IPS DF 6.9 (cell line): ENCODE measurements at places on chromosomes 6 and 20.

GRCh38 chr20:6709910-6710595 is 57.4 kb upstream of the BMP2 start:
- no peak overlapping the region for H3K4me3 ChIP-seq
- DNase-seq = no peak
- H3K27me3 ChIP-seq = no peaks in the 10 kb centered on the region

DNA sequence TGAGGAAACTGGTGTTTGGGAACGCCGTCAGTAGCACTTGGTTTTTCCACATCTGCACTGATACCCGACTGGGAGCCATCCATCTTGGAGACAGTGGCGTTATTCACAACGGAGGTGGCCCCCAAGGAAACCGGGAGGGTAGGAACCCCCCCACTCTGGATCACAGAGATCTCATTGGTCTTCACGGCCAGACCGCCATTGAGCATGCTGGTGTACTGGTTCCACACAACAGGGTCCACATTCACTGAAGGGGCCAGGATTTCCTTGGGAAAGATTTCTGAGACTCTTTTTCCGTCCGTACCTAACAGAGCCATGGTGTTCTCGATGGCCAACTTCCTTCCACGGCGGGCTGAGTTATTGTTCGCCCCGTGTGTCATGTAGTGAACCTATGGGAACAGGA is 16.1 kb upstream of the ATP9A start:
- no peaks in the 10 kb centered on the region for H3K4me1 ChIP-seq
- no peak overlapping the region for H3K27ac ChIP-seq
- DNase-seq = no peak
- H3K27me3 ChIP-seq = no peaks in the 10 kb centered on the region

GRCh38 chr6:39440039-39440426 is 117.5 kb upstream of the KCNK16 start:
- H3K4me1 ChIP-seq = no peaks in the 10 kb centered on the region
- no peaks in the 10 kb centered on the region for H3K27me3 ChIP-seq
- DNase-seq = no peak
- H3K4me3 ChIP-seq = no peak overlapping the region
- H3K27ac ChIP-seq = no peak overlapping the region

DNA sequence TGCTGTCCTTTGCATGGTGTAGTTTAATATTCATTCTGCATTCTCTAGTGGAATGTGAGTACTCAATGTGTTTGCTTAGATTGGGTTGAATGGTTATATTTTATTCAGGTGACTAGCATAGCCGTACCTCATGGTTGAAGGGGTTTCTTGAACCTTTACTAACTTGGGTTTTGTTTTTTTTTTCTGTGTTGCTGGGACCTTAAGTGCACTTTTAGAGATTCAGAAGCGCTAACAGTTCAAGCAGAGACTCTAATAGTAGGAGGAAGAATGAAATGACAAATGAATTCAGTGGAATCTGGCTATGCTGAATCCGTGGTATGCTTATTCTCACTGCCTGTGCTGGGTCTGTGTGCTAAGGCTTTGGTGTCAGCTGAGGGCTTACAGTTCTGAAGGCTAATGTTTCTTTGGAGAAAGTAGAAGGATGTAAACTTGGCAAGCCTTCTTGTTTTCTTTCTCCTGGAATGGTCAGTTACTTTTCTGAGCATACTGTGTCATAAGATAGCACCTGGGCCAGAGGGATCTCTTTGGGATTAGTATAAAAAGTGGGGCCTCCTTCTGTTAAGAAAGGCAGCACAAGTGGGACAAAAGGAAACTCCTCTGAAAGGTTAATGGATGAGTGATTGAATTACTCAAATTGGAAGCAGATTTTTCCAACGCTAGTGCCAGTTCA is 28.7 kb downstream of the RNF144B start:
- H3K27ac ChIP-seq = no peak overlapping the region
- H3K27me3 ChIP-seq = peaks cover 1% of the 10 kb centered on the region; the same call in 1 of the 2 replicates
- H3K4me1 ChIP-seq = no peaks in the 10 kb centered on the region
- H3K4me3 ChIP-seq = no peak overlapping the region

DNA sequence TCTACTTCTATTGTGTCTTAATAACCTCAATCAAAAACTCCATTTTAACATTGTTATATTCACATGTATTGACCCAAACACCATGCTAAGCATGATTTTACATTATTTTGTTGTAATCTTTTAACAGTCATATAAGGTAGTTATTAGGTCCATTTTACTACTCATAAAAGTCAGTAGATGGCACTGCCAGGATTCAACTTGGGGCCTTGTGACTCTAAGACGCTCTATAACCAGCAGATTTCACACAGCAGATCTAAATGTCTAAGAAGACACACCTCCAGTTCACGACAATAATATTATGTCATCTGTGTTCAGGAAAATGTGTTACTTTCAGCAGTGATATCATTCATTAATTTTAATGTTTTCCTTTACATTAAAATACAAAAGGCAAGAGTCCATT is 88.0 kb downstream of the FRK start:
- H3K4me1 ChIP-seq = no peaks in the 10 kb centered on the region
- no peak overlapping the region for H3K27ac ChIP-seq
- no peaks in the 10 kb centered on the region for H3K27me3 ChIP-seq
- no peaks in the 10 kb centered on the region for H3K36me3 ChIP-seq

GRCh38 chr20:12090920-12091319 is 173.2 kb downstream of the BTBD3 start:
- H3K4me1 ChIP-seq = no peaks in the 10 kb centered on the region
- H3K4me3 ChIP-seq = no peak overlapping the region
- H3K27me3 ChIP-seq = no peaks in the 10 kb centered on the region
- no peaks in the 10 kb centered on the region for H3K36me3 ChIP-seq
- no peak overlapping the region for H3K27ac ChIP-seq

- no peaks in the 10 kb centered on the region for H3K36me3 ChIP-seq
- no peak for DNase-seq
- H3K27ac ChIP-seq = no peak overlapping the region
- no peak overlapping the region for H3K4me3 ChIP-seq
- H3K4me1 ChIP-seq = no peaks in the 10 kb centered on the region
These were observed 60.9 kb downstream of the SAMD3 start for GRCh38 chr6:130161683-130162404.

DNA sequence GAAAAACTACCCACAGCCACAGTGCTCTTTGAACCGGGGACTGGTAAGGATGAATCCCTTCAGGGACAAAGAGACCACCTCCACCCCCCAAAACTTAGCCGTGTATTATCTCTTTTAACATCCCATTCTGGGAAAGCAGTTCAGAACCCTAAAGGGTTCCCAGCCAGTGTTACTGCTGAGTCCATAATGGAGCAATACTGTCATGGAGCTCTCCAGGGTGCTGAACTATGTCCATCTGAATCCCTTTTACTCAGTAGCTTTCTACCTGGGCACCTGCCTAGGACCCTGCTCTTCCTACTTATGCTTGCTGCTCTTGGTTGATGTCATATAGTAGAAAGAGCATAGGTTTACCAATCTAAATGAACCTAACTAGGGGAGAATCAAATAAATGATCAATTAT is 22.3 kb upstream of the SAYSD1 start:
- peak; percentile 54 for DNase-seq
- H3K4me3 ChIP-seq = no peak overlapping the region
- no peak overlapping the region for H3K27ac ChIP-seq
- no peaks in the 10 kb centered on the region for H3K4me1 ChIP-seq
- H3K36me3 ChIP-seq = no peaks in the 10 kb centered on the region
- H3K27me3 ChIP-seq = no peaks in the 10 kb centered on the region

GRCh38 chr20:23634985-23635767 is 2.6 kb downstream of the CST3 start:
- no peaks in the 10 kb centered on the region for H3K27me3 ChIP-seq
- no peaks in the 10 kb centered on the region; the same call in 1 of the 2 replicates for H3K36me3 ChIP-seq
- no peak for DNase-seq
- H3K27ac ChIP-seq = no peak overlapping the region
- peaks cover 2% of the 10 kb centered on the region; the same call in 1 of the 2 replicates for H3K4me1 ChIP-seq

DNA sequence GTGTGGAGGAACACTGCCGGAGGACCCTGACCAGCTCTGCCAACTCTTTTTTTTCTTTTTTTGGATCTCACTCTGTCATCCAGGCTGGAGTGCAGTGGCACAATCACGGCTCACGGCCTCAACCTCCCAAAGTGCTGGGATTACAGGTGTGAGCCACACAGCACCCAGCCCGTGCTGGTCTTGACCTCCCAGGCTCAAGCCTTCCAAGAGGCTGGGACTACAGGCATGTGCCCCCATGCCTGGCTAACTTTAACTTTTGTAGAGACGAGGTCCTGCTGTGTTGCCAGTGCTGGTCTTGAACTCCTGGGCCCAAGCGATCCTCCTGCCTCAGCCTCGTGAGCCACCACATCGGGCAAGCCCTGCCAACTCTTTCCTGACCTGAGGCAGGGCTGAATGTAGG is 11.2 kb downstream of the GCNT2 start:
- H3K4me3 ChIP-seq = no peak overlapping the region
- no peak for DNase-seq
- H3K4me1 ChIP-seq = no peaks in the 10 kb centered on the region
- no peak overlapping the region for H3K27ac ChIP-seq
- H3K27me3 ChIP-seq = no peaks in the 10 kb centered on the region

GRCh38 chr6:161226009-161226964 is 47.6 kb downstream of the AGPAT4 start:
- H3K27me3 ChIP-seq = no peaks in the 10 kb centered on the region
- no peak overlapping the region for H3K27ac ChIP-seq
- H3K36me3 ChIP-seq = no peaks in the 10 kb centered on the region
- no peak for DNase-seq
- H3K4me1 ChIP-seq = no peaks in the 10 kb centered on the region

DNA sequence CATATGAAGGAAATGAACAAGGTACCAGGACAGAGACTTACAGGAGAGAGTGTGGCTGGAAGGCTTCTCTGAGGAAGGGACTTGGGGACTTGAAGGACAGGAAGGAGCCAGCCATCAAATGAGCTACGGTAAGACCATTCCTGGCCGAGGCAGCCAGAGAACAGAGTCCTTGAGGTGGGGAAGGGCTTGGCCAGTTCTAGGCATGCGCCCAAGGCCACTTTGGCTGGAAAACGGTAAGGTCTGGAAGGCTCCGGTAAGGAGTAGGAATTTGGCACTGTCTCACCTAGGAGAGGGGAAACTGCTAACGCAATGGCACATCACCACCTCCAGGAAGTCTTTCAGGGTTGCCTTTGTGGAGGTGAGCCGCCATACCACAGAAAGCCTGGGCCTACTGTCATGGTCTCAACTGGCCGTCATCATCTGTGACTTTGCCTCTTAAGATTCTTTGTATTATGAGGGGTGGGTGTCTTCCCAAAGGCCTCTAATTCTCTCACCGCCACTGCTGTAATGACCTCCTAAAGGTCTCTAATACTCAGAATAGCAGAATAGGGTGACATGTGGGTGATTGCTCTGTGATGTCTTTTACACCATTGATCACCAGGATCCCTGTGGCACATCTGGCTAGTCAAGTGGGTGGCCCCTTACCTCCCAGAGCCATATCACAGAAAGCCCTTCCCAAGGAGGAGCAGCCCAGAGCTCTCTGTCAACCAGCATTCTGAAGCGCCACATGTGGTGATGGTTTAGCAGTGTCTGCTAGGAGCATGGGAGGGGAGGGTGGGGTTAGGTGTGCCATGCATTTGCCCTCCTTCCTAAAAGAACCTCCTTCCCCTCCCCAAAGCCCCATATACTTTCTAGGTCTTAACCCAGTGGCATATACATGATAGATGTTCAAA is 17.7 kb upstream of the STX16 start:
- H3K4me1 ChIP-seq = no peaks in the 10 kb centered on the region
- no peaks in the 10 kb centered on the region for H3K36me3 ChIP-seq
- no peak overlapping the region for H3K4me3 ChIP-seq
- no peaks in the 10 kb centered on the region for H3K27me3 ChIP-seq

DNA sequence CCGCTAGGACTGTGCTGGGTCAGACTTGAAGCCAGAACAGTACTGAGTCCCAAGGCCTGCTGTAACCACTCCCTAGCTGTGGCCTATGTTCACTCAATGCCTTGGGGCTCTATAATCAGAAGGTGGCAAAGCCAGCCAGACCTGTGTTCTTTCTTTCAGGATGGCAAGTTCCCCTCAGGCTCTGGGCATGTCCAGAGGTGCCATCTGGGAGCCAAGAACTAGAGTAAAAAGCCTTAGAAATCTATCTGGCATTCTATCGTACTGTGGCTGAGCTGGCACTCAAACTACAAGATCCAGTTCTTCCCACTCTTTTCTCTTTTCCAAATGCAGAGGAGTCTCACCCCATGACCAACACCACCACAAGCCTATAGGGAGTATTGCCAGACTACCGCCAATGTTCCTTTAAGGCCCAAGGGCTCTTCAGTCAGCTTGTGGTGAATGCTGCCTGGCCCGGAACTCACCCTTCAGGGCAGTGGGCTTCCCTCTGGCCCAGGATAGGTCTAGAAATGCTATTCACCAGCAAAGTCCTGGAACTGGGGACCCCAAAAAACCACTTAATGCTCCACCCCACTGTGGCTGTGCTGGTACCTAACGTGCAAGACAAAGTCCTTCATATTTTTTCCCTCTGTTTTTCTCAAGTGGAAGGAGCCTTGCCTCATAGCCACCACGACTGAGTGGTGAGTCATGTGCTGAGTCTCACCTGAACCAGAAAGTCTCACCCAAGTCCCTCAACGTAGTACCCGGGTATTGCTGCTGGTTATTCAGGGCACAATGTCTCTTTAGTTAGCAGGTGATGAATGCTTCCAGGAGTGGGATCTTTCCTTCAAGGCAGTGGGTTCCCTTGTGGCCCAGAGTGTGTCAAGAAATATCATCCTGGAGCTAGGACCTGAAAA is 8.6 kb upstream of the SIRPB2 start:
- no peak overlapping the region for H3K4me3 ChIP-seq
- no peaks in the 10 kb centered on the region for H3K36me3 ChIP-seq
- no peaks in the 10 kb centered on the region for H3K4me1 ChIP-seq
- H3K27me3 ChIP-seq = no peaks in the 10 kb centered on the region
- no peak for DNase-seq

DNA sequence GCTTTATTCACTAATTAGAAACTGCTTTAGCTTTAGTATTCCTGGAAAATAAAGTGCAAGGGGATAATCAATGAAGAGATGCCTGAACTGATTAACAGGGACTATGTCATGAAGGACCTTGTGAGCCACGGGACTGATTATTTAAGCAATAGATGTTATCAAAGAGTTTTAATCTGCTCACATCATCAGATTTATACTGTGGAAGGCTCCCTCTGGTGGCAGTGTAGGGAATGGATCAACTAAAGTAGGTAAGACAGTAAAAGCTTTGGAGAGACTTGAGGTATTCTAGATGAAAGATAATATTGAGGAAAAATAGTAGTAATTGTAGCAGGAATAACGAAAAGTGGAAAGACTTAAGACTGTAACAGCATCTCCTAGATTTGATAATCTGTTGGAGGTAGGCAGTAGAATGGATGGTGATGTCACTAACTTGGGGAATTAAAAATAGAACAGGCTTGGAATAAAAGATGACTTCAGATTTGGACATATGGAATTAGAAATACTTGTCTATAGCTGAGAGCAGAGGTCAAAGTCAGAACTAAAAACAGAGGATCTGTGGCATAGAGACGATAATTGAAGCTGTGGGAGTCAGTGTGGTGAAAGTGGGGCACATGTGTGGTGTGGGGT is 80.3 kb upstream of the HTR1E start:
- no peaks in the 10 kb centered on the region for H3K4me1 ChIP-seq
- H3K27ac ChIP-seq = no peak overlapping the region
- H3K4me3 ChIP-seq = no peak overlapping the region
- peak; percentile 27 for DNase-seq
